ENCODE measurements at places on chromosomes 11 and 22.
A peak's percentile ranks its signal among the peaks of the same experiment; 100 is the strongest.

DNA sequence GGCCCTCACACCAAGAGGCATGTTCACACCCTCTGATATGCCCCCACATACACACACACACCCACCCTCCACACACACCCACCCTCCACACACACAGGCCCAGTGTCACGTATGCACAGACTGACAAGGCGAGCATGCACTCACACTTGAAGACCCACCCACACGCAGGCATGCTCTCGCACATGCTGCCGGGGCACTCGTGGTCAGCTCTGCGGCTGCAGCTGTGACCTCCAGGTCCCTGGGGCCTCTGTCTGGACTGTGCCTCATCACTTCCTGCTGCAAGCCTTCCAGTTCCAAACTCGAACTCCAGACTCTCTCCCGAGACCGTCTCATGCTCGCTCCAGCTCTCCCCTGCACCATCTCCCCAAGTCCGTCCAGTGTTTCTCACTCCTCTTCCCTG, 9.5 kb downstream of the DCHS1 start:
- DNase-seq = peak; percentile 88

DNA sequence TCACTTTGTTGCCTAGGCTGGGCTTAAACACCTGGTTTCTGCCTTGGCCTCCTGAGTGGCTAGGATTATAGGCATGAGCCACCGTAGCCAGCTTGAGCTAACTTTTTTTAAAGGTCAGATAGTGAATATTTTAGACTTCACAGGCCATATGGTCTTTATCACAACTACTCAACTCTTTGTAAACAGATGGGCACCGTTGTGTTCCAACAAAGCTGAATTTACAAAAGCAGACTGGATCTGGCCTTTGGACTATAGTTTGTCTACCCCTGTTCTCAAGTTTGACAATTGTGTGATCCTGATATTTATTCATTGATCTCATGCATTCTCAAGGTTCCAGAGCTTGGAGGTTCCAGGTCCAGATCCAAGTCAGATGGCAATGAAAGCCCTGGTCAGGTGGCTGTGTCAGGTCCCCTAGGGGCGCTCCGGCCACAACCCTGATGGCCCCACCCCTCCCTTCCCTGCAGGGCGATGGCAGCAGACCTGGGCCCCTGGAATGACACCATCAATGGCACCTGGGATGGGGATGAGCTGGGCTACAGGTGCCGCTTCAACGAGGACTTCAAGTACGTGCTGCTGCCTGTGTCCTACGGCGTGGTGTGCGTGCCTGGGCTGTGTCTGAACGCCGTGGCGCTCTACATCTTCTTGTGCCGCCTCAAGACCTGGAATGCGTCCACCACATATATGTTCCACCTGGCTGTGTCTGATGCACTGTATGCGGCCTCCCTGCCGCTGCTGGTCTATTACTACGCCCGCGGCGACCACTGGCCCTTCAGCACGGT, 15.8 kb downstream of the P2RY2 start:
- no peak for DNase-seq

DNA sequence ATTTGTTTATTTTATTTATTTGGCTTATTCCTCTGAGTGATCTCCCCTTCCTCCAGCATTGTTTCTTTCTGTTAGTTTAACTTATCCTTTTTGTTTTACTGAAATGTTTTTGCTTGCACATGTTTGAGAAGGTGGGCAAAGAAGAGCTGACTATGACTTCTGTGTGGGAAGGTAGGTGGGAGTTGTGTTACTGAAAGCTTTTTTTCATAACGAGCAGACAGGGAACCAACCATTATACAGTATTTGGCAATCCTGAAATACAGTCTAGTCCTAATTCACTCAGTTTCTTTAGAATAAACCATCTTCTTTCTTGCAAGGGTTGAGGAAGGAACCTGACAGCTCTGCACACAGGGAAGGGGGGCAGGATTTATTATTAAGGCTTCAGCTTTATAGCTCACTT, 37.0 kb upstream of the PAK1 start:
- DNase-seq = no peak

- no peak for DNase-seq
Measured at GRCh38 chr11:8805296-8805695, 105.7 kb upstream of the AKIP1 start.

- DNase-seq = no peak
Measured at GRCh38 chr22:33166206-33166605, 108.0 kb upstream of the SYN3 start.

- no peak for DNase-seq
Measured at GRCh38 chr11:8043756-8044155, 37.3 kb upstream of the TUB start.

- no peak for DNase-seq
Measured at GRCh38 chr11:73168925-73169579, 26.9 kb upstream of the FCHSD2 start.

- DNase-seq = peak; percentile 77
Measured at GRCh38 chr11:17405232-17406005, 17.0 kb upstream of the KCNJ11 start.

- peak; percentile 95 for DNase-seq
Measured at GRCh38 chr11:128503245-128503991, 83.9 kb downstream of the ETS1 start.

- peak; percentile 40 for DNase-seq
Measured at GRCh38 chr11:73087730-73088129, 54.4 kb downstream of the FCHSD2 start.

GRCh38 chr22:36612458-36612857, 83.5 kb upstream of the EIF3D start:
- peak; percentile 3 for DNase-seq

GRCh38 chr11:3745161-3745560, 52.2 kb downstream of the NUP98 start:
- no peak for DNase-seq

GRCh38 chr11:3861683-3862082, 6.2 kb downstream of the STIM1 start:
- DNase-seq = peak; percentile 65

- DNase-seq = no peak
Measured at GRCh38 chr11:61139387-61139786, 21.8 kb downstream of the VPS37C start.

- DNase-seq = no peak
Measured at GRCh38 chr11:19194620-19195308, 7.0 kb downstream of the CSRP3 start.

- DNase-seq = no peak
Measured at GRCh38 chr11:110935018-110935640, 222.9 kb upstream of the ARHGAP20 start.

DNA sequence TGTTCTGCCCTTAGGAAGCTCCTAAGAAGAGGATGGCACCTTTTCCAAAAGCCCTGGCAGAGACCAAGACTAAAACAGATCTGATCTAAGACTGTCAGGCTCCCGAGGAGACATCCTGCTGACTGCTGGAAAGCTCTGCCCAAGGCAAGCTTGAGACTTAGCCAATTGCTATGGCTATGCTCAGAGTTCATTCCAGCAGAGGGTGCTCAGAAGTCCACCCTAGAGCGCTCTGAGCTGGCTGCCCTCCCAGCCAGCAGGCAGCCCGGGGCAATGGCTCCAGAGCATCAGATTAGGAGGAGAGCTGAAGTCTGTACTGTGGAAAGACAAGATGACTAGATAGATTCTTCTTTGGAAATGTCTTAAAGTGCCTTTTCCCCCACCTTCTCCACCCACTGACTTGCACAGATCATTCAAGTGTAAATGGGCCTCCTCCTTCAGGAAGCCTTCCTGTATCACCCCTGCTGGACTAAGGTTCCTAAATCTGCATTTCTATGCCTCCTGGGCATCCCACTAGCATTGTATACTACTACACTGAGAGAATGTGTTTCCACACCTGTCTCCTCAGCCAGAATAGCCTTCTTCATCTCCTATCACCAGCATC, 23.4 kb downstream of the LRRC55 start:
- DNase-seq = peak; percentile 27

- DNase-seq = no peak
Measured at GRCh38 chr11:94700622-94701021, 67.5 kb upstream of the AMOTL1 start.

- DNase-seq = peak; percentile 74
Measured at GRCh38 chr11:72789493-72790131, 4.2 kb downstream of the STARD10 start.

- no peak for DNase-seq
Measured at GRCh38 chr11:17781626-17782025, 47.0 kb downstream of the KCNC1 start.

GRCh38 chr11:110272919-110273318, 23.5 kb downstream of the RDX start:
- no peak for DNase-seq

DNA sequence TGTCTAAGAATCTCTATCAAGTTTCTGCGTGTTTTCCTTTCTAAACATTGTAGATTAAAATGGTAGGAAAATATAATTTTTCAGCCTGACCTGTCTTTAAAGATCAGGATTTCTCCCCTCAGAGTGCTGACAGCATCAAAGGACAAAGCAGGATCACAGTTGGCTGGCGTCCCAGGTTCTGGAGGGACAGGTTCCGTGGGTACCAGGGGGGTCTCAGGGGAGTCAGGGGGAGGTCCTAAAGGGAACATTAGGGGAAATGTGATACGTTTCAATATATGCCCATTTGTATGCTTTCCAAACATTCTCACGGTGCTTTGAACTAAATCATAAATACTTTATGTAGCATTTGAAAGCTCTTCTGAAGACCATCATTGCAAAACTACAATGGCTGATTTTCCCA, 3.4 kb downstream of the MMP3 start:
- no peak for DNase-seq

DNA sequence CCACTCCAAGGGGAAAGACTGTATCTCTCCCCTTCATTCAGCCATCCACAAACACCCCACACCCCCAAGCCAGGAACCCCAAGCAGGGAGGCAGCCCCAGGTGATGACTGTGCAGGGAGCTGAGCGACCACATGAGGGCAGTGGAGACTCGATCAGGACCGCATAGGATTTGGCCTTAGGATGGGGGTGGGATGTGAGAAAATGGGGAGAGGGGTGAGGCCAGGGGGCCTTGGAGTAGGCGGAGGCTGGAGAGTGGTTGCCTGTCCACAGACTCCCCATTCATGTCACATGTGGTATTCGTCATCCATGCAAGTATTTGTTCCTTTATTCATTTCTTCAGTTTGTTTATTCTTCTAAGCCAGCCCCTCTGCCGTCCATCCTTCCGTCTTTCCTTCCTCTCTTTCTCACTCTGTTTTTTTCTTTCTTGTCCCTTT, 2.7 kb upstream of the RHOD start:
- DNase-seq = peak; percentile 63

- no peak for DNase-seq
Measured at GRCh38 chr11:35270342-35270741, 131.4 kb downstream of the CD44 start.

DNA sequence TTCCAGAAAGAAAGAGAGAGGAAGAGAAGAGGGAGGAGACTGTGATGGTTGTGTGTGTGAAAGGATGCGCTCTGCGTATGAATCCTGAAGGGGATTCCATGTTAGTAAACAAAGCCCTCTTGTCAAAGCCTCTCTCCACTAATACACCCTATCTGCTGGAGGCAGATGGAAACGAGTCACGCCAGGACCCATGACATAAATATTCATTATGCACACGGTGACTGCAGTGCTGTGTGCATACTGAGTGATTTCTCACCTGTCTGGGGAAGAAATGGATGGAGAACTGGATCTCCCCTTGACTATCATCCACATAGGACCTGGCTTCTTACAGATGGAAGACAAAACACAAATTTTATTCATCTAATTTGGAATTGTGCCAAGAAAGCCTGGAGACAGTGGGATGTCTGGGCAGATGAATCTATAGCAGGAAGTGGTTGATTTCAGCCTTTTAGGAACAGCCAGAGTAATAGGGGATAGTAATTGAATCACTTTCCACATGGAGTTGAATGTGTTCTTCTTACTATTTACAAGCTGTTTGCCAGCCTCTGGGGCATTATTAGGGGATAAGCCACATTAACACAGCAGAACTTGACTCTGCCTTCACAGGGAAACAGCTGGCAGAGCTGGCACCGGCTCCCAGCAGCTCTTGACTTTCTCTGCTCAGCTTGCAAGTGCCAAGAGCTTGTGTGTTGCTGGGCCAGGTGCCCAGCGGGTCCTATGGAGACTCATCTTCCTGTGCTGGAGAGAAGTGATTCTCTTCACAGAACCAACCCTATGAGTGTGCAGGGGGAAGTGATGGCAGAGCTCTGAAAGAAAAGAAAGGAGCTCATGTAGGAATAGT, 9.0 kb downstream of the MTNR1B start:
- DNase-seq = no peak

- DNase-seq = no peak
Measured at GRCh38 chr11:20197881-20198280, 37.6 kb upstream of the DBX1 start.

DNA sequence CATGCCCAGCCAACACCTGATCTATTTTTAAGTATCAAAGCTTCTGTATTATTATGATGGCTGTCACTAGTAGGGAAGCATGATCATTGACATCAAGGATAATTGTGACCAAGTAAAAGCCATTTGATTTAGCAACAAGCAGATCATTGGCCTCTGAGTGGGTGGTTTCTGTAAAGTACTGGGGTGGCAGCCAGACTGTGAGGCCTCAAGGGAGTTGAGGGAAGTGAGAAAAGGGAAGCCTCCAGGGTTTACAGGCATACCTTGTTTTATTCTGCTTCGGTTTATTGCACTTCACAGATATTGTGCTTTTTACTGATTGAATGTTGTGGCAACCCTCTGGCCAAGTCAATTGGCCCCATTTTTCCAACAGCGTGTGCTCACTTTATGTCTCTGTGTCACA, 60.1 kb downstream of the PRR5L start:
- peak; percentile 40 for DNase-seq

DNA sequence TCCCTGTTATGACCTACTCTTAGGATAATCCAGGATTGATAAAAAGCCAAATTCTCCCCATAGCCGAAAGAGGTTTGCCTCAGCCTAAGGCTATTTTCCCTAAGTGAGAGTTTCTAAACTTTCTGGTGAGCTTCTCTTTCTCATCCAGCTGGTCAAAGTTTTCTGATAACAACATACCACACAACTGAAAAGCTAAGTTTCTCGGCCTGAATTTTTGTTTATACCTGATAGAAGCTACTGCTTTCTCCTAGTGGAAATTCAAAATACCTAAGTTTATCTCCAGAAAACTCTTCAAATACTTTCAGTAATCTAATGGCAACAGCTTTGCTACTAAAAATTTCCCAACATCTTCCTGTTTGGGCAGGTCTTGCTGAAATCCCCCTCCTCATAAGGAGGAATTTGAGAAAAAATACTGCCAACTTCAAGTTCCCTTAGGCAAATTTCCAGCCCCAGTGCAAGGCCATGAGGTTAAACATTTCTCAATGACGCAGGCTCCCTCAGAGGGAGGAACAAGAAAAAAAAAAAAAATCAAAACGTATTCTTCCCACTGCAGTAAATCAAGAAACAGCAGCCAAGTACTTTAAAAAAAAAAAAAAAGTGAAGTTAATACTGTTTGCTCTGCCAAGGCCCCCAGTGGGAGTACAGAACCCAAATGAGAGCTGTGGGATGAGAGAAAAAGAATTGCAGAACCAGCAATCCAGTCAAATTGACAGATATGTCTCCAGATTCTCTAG, 127.0 kb downstream of the MRTFA start:
- peak; percentile 100 for DNase-seq

DNA sequence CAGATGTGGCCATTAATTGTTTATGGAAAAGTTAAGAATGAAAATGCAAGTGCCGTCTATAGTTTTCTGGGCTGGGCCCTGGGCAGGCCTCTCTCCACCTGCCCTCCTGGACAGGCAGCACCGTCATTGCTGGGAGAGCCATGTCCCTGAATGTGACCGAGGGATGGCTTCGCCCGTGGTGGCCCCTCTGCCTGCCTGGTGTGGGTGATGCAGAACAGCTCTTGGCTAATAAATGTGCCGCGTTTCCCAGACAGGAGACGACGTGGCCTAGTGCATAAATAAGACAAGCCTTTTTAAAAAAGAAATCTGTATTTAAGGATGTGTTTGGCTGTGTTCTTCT, 407.3 kb downstream of the TBC1D22A start:
- DNase-seq = no peak

- DNase-seq = no peak
Measured at GRCh38 chr22:44055805-44056204, 31.7 kb downstream of the PARVB start.

- DNase-seq = peak; percentile 4
Measured at GRCh38 chr11:130223291-130223971, 63.8 kb downstream of the ST14 start.
